ENCODE measurements at places on chromosomes 4 and X.

- DNase-seq: no peak
These were observed 73.0 kb upstream of the SCOC start for GRCh38 chr4:140300271-140300970.

- no peak for DNase-seq
These were observed 17.8 kb downstream of the RCHY1 start for GRCh38 chr4:75496406-75496805.

DNA sequence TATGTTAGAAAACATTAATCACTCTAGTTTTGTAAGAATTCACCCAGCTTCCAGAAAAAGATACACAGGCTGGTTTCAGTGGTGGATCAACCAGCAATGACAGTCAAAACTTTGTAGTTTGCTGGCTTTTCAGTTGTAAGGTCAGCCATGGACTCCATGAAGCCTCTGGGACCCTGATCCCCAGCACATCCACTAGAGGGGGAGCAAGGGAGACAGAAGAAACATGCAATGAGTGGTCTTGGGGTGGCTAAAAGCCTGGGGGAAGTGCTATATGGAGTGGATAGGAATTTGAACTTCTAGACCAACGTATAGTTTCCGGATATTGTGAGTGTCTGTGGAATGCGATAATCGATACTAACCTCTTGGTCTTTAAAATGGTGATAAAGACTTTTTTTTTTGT, 72.7 kb downstream of the AFF2 start:
- no peak for DNase-seq

DNA sequence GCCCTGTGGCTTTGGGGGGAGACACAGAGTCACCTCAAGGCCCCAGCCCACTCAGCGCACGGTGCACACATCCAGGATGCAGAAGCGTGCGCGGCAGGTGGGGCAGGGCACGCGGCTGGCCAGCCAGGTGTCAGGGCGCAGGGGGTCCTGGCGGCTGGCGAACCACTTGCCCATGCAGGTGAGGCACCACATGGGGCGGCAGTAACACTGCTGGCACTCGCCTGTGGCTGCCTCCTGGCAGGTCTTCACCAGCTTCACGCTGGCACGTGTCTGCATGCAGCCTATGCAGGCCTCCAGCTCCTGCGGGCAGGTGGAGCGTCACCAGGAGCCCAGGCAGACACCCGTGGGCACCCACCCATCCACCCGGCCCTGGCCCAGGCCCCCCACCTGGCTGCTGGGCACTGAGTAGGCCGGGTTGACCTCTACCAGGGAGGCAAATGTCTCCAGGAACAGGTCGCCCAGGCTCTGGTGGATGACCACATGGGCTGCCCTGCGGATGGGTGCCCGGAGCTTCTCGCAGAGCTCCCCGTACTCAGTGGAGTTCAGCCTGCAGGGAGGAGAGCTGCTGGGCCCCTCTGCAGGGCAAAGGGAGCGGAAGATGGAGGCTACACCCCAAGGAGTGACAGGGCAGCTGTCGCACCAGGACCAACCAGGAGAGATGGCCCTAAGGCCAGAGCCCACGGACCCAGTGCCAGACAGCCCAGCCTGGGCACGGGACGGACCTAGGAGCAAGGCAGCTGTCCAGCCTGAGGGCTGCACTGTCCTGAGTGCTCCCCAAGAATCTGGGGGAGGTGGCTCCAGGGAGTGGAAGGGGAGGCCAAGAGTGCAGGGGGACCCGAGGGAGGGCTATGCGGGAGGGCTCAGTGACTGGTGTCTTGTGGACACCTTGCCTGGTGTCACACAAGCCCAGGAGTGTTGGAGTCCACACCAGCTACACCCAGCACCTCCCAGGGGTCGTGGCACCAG, 3.7 kb downstream of the TMEM129 start:
- DNase-seq: no peak

DNA sequence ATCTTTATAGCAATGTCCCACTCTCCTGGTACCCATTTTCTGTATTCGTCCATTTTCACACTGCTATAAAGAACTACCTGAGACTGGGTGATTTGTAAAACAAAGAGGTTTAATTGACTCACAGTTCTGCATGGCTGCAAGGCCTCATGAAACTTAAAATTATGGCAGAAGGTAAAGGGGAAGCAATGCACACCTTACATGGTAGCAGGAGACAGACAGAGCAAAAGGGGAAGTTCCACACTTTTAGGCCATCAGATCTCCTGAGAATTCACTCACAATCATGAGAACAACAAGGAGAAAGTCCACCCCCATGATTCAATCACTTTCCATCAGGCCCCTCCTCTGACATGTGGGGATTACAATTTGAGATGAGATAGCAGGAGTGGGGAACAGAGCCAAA, 49.7 kb downstream of the TMLHE start:
- DNase-seq: no peak

All from anterior cingulate cortex (tissue), 58 donors.